GM23338 (cell line): ENCODE measurements at places on chromosomes 4 and X.

GRCh38 chrX:56728321-56728720 is 722 bp upstream of the NBDY start:
- no peak for DNase-seq

GRCh38 chr4:103008875-103009729 is 10.4 kb downstream of the SLC9B1 start:
- DNase-seq, result peak; percentile 78

- DNase-seq, result no peak
These were observed 167.8 kb downstream of the GASK1B start for GRCh38 chr4:158005021-158005420.

- no peak for DNase-seq
These were observed 77.9 kb downstream of the PALLD start for GRCh38 chr4:168574581-168575295.

DNA sequence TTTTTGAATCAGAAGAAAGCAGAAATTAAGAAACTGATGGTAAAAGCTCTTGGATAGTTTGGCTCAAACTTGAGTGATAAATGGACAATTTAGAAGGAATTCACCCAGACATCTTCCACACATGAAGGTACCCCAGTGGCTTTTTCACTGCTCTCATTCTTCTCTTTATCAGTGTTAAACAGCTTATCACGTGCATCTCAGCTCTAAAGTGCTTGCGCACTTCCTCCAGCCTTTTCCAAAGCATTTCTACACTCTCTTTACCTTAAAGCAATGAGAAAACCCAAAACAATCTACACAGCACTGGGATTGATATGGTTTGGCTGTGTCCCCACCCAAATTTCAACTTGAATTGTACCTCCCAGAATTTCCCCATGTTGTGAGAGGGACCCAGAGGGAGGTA is 509.1 kb upstream of the FAT1 start:
- no peak for DNase-seq

DNA sequence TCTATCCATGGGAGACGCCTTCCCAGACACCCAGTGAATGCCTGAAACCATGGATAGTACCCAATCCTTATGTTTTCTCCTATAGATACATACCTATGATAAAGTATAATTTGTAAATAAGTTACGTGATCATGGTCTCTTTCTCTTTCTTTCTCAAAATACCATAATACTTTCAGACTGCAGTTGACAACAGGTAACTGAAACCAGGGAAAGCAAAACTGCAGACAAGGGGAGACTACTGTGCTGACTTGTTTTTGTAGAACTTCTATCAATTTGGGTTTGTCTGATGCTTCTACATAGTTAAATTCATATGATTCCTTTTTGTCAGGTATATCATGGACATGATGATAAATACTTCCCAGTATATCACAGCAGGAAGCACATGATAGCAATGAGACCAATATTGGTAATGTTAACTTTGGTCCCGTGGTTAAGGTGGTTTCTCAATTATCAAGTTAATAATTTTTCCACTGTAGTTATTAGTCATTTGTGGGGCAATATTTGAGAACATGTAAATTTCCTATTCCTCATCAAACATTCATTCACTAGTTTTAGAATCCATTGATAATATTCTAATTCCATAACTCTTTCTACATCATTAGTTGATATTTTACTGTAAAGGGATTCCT is 298.0 kb upstream of the TET2 start:
- DNase-seq, result no peak

DNA sequence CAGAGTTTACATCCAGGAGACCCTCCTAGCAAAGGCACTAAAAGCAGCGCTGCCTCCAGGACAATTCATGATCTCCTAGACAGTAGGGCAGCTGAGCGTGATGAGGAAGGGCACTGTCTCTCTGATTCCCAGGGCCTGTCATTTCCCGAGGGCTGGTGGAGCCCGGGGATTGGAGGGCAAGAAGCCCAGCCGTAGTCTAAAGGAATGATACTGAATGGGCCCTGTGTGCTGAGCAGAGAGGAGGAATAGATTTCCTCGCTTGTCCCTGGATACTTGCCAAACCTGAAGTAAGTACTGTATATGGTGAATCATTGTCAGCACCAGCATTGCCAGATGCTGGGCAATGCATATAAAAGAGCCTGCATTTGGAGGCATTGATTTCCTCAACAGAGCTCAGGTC is 88.0 kb upstream of the SLITRK2 start:
- DNase-seq, result no peak

DNA sequence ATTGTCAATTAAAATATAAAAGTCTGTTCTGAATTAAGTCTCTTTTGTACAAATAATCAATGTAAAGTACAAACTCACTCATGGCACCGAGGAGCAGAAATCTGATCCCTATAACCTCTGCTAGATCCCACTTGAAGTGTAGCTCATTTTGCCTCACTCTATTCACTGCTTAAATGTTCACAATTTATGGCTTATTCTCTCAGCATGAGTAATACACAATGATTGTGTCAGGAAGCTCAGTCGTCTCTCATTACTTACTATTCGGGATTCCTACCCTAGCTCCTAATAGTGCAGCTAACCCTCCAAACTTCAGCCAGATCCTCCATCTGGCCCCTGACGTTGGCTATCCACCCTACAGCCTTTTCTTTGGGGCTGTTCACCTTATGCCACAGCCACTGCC is 4.7 kb upstream of the AMMECR1 start:
- no peak for DNase-seq

DNA sequence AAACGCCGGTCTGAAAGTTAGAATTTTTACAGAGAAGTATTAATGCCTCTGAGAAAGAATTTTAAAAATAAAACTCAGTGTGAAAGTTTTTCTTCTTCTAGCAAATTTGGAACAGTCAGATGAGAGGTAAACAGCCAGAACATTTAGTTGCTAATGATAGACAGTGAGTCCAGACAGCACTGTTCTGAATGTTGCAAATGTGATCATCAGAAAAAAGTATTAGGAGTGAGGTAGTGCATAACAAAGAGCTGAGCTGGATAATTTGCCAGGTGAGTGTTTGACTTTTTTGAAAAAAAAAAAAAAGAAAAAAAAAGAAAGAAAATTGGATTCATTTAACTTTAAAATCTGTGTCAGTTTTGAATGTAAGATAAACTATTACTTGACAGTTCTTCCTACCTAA is 42.0 kb upstream of the GRPR start:
- DNase-seq, result no peak

DNA sequence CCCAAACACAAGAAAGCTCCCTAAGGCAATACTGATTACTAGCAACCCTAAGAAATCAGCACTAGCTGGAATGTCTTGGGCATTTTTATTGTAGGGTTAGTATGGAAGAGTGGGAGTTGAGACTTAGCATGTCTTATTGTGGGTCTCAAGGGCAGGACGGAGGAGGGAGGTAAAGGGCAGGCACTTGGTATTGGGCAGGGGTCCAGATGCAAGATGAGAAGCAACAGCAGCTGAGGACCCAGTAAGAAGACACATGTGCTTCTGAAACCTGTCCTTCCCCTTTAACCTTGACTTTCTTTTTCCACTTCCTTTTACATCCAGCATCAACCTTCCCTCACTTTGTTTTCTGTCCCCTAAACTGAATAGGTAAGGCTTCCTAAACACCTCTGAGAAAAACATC is 37.4 kb downstream of the LARP7 start:
- DNase-seq, result no peak

- DNase-seq, result no peak
These were observed 84.1 kb downstream of the TBCK start for GRCh38 chr4:106231931-106232330.

- no peak for DNase-seq
These were observed 54.1 kb downstream of the RPS6KA3 start for GRCh38 chrX:20212486-20213089.

DNA sequence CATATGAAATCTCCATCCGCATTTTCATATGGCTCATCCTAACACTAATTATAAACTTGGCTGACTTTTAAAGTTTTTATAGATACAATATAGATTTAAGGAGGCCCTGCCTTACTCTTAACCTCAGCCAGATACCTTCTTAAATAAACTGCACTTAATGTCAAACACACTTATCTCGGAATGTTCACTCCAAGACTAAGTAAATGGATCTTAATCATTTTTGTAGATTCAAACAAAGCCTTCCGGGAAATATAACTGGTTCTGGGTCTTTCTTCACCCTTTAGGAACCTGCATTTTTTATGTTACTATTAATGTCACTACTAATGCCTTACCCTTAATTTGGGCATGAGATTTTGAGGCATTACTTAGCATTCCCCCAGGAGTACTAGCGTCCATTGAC is 43.7 kb upstream of the NDP start:
- no peak for DNase-seq

GRCh38 chr4:45732161-45732560 is 391.7 kb downstream of the GABRG1 start:
- DNase-seq, result peak; percentile 62

GRCh38 chrX:115584696-115585095 is 23.7 kb downstream of the PLS3 start:
- no peak for DNase-seq

GRCh38 chrX:54921427-54922021 is 900 bp downstream of the TRO start:
- peak; percentile 78 for DNase-seq

GRCh38 chr4:130077275-130077674 is 981.3 kb downstream of the C4orf33 start:
- DNase-seq, result no peak

DNA sequence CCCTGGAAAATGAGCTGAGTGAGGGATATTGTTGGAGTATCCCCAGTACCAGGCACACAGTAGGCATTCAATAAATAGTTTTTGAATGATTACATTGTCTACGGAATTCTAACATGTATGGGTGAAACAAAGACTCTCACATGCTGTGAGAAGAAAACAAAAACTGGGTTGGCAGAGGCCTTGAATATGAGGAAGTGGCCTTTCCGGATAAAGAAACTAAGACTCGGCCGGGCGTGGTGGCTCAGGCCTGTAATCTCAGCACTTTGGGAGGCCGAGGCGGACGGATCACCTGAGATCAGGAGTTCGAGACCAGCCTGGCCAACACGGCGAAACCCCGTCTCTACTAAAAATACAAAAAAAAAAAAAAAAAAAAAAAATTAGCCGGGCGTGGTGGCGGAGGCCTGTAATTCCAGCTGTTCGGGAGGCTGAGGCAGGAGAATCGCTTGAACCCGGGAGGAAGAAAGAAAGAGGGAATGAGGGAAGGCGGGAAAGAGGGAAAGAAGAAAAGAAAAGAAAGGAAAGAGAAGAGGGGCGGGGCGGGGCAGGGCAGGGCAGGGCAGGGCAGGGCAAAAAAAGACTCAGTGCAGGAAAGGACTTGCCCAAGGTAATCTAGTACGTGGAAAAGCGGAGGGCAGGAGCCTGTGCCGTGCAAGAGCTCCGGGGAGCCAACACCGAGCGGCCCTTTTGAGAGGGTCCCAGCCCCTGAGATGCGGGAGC is 689 bp upstream of the TMA16 start:
- DNase-seq, result no peak

DNA sequence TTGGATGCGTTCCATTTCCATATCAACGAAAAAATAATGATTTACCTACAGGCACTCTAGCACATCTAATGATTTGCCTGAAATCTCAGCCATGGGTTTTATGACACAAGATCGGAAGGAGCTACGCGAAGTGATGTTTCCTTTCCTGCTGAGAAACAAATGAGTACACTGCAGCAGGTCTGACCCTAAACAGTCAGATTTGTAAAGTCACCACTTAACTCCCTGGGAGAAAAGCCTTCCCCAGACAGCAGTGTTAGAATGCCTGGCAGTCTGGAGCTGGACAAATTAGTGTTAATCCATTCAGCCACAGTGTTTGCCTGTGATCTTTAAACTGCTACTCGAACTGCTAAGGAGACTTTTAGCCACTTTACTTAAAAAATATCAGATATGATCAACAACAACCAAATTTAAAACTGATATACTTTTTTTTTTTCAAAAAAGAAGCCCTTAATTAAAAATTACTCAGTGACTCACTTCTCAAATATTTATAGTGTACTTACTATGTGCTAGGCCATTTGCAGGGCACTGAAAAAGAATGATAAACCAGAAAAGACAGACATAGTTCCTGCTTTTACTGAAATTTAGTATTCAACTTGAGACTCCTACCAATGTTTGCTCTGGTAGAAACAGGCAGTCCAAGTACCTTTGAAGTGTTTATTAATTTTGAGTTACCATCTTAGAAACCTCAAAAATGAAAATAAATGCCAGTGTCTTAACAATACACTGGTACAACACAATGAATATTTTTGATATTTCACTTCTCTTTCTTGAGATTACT is 104.5 kb downstream of the SHISA3 start:
- DNase-seq, result peak; percentile 39

- DNase-seq, result no peak
These were observed 127.9 kb downstream of the OR13H1 start for GRCh38 chrX:131671735-131672134.

GRCh38 chrX:40878766-40879165 is 143.4 kb upstream of the MED14 start:
- DNase-seq, result peak; percentile 76

GRCh38 chrX:643241-643595 is 12.6 kb downstream of the SHOX start:
- no peak for DNase-seq

- no peak for DNase-seq
These were observed 90.4 kb upstream of the EOLA2 start for GRCh38 chrX:150028692-150029091.
